ENCODE measurements at places on chromosomes 5 and 9. TPM values are rescaled to one million over a fixed set of nuclear protein-coding genes. Genes with fewer than 3 reads are reported as not detected.

MSX2 gene
- 0.13 TPM for total RNA-seq

MVB12B gene
- total RNA-seq, result 16.3 TPM

TSSK1B gene
- total RNA-seq, result not detected

SPINK7 gene
- not detected for total RNA-seq

RGS7BP gene
- total RNA-seq, result 0.13 TPM

PCDHB2 gene
- total RNA-seq, result 0.39 TPM
